ENCODE measurements at places on chromosomes 13 and 19.

GRCh38 chr13:43786472-43786765 lies 353 bp downstream of the ENOX1 start:
- DNase-seq = no peak

DNA sequence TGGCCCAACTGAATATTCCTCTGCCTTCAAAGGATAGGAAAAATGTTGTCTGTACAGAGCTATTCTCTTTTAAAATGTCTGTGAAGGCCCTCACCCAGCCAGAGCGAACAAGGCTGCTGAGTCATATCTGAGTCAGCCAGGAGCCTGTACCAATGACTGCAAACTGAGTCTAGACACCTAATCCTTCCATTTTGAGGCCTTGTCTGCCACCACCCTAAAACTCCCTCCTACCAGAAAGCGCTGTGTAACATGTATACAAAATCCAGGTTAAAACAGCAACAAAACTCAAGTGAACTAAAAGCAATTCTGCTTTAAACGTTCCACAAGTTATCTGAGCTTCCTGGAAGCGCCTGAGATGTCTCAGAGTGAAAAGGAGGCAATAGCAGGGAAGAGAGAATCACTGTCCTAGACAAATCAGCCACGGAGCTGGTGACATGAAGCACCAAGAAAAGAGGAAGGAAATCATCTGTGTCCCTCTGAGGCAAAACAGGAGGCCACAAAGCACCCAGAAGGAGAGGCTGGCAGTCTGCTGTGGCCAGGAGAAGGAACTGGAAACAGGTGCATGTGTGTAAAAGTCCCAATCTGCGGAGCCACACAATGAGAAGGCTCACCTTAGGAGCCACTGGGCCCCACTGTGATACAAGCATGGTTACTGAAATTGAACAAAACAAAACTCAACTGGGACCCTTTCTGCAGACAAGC lies 10.2 kb downstream of the DHRS12 start:
- DNase-seq = peak; percentile 42

- DNase-seq = no peak
These were observed 48.6 kb upstream of the WASF3 start for GRCh38 chr13:26508885-26509284.

GRCh38 chr19:1440418-1440801 lies 2.2 kb downstream of the RPS15 start:
- DNase-seq = no peak

GRCh38 chr13:99614465-99614885 lies 113.2 kb downstream of the TM9SF2 start:
- DNase-seq = peak; percentile 26

DNA sequence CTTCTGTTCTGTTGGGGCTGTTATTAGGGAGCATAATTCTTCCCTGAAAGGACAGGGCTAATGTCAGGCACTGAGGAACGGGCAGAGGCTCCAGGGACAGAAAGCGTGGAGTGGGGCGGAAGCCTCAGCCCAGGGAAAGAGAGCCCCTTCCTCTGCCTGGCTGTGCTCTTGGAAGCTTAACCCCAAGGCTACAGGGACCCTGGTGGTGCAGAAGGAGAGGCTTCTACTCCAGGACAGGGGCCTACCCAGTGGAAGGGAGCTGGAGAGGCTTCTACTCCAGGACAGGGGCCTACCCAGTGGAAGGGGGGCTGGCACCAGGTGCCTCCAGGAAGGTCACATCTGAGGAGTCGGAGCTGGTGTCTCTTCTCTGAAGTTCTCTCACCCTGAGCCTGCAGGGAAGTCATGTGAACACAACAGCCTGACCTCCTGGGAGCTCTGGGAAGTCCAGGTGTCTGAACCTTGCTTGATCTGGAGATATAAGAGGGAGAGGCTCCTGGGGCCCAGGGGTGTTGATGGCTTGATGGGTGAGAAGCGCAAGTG lies 159.5 kb upstream of the SOX1 start:
- no peak for DNase-seq

DNA sequence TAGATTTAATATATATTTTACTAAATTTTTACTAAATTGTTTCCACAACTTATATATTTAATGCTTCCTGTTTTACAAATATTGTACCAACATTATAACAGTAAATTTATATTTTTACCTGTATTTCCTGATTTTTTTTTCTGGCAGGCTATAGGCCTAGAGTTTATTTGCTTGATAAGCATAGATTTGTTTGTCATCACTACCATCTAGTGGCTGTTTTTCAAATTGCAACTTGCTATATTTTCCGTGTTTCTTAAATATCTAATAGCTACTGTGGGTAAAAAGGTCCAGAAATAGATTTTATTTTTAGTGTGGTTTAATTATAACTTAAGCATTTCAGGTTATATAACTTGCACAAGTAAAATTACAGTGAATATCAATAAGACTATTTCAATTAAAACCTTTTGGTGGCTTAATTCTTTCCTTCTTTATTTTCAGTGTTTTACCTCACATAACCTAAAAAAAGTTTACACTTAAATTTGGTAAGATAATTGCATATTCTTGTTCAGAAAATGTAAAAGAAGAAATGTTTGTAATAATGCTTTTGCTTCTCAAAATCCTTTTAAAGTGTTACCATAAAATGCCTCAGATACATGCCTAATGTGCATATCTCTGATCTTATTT lies 60.6 kb downstream of the NDFIP2 start:
- peak; percentile 68 for DNase-seq

- DNase-seq = no peak
These were observed 6.2 kb downstream of the ZNF253 start for GRCh38 chr19:19871932-19872331.

- DNase-seq = peak; percentile 10
These were observed 2.6 kb upstream of the CLEC4G start for GRCh38 chr19:7734220-7735203.

GRCh38 chr19:38740932-38741331 lies 3.3 kb downstream of the CAPN12 start:
- no peak for DNase-seq

- DNase-seq = no peak
These were observed 36.5 kb upstream of the SACS start for GRCh38 chr13:23469951-23470421.

DNA sequence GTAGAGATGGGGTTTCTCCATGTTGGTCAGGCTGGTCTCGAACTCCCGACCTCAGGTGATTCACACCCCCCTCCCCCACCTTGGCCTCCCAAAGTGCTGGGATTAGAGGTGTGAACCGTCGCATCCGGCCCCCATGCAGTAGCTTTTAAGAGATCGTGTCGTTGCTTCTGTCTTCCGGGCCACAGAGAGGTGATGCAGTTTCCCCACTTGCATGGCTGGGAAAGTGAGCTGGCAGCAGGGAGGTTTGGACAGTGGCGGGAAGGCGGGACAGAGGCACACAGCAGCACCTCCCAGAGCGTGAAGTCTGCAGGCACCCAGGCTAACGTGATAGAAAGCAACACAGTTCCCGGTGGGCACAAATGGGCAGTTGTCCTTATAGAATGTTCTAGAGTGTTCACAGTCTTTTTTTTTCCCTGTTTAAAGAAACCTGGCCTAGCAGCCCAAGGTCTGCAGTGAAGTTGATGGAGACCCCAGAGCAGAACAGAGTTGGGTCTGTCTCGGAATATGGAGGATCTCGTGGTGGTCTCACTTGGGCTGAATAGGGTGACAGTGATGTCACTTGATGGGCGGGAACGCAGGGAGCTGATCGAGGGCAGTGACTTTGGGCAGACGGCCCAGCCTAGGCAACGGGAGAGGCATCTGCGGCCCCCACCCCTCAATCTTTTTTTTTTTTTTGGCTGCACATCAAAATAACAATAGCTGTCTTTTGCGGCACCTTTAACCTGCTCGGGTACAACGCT lies 4.9 kb downstream of the UHRF1 start:
- DNase-seq = peak; percentile 52

- no peak for DNase-seq
These were observed 2.6 kb upstream of the MEIS3 start for GRCh38 chr19:47421844-47422395.

GRCh38 chr19:8046569-8047165 lies 5.9 kb upstream of the CCL25 start:
- DNase-seq = no peak

- DNase-seq = no peak
These were observed 32.8 kb upstream of the AKAP11 start for GRCh38 chr13:42239161-42239560.

DNA sequence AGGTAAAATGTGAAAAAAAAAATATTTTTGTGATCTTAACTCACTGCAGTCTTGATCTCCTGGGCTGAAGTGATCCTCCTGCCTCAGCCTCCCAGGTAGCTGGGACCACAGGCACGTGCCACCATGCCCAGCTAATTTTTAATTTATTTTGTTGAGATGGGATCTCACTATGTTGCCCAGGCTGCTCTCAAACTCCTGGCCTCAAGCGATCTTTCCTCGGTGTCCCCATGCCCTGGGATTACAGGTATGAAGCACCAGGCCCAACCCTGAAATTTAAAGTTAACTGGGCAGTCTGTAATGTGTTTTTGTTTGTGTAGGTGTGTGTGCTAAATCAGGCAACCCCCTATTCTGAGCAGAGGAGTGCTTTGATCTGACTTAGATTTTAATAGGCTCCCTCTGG lies 3.4 kb upstream of the C5AR1 start:
- no peak for DNase-seq

- no peak for DNase-seq
These were observed 433.0 kb downstream of the TSHZ3 start for GRCh38 chr19:30916238-30916637.

DNA sequence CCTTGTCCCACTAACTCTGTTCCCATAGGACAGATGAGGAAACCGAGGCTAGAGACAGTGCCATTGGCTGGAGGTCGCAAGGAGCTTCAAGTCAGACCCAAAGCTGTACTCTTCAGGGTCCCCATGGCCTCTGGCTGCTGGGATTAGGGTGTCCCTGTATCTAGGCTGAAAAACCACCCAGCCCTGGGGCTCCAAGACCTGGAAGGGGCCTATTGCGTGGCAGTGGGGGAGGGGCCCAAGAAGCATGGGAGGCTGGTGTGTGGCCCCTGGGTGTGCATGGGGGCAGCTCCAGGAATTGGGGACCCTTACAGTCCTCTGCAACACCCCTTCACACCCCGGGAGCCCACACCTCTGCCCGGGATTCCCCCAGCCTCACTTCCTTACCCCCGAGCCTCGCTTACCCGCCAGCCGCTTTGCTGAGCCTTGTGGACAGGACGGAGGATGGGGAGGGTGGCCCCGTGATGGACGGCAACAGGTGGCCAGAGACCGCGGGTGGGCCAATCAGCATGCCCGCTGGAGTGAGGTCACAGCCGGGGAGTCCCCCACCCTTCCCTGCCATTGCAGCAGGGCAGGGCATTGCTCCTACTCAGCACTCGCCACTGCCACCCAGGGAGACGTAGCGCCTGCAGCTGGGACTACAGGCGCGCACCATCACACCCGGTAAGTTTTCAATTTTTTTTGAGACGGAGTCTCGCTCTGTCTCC lies at the start of gene JSRP1:
Gene JSRP1 (minus strand): TSS at position 436 of the 704 bp plus-strand sequence. CDS start 1,103 bp downstream, outside the sequence.
- no peak for DNase-seq

DNA sequence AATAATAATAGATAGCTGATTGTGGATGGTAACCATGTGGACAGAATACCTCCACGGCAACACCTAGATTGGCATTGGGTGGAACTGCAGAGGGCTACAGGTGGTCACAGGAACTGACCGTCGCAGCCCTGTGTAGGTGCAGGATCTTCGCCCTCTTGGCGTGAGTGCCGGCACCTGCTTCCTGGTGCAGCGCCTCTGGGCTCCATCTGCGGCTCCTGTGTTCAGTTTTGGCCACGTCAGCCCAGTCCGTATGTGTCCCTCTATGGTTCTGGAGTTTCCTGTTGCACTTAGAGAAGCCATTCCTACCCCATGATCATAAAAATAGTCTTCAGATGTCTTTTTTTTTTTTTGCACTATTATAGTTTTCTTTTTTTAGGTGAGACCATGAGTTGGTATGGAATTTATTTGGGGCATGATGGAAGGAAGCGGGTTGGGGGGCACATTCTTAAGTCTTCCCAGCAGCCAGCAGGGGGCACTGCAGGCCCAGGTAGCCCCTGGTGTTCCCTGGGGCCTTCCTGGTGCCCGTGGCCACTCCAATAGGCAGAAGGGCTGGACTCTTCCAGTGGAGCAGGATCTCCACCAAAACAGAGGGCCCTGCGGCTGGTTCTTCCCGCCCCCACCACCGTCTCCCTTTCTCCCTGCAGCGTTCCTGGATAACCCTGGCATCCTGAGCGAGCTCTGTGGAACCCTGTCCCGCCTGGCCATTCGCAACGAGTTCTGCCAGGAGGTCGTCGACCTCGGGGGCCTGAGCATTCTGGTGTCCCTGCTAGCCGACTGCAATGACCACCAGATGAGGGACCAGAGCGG lies 10.1 kb upstream of the SLC25A42 start:
- DNase-seq = peak; percentile 46

DNA sequence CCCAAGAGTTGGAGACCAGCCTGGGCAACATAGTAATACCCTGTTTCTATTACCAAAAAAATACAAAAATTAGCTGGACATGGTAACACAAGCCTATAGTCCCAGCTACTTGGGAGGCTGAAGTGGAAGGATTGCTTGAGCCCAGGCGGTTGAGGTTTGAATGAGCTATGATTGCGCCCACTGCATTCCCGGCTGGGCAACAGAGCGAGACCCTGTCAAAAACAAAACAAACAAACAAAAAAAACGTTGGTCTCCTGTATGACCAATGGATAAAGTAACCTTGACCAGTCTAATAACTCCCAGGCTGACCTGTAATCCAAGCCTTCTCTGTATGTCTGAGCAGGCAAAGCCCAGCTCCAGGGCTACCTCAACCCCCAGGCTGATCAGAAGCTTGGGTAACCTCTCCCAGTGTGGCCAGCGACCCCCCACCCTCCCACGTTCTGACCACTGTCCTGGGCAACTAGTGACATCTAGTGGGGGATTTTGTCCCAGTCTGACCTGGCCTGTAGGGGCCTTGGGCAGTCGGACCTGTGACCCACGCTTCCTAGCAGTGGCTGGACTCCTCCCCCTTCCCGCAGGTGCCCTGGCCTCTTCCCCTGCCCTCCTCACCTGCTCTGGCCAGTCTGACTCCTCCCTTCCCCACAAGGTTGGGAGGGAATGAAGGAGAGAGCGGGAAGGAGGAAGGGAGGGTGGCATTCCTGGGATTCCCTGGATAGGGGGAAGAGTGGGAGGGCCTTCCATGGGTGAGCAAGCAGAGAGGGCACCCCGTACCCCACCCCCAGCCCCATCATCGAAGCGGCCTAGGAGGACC lies 1.0 kb upstream of the BCAM start:
- DNase-seq = no peak

GRCh38 chr19:35211545-35212230 lies 16.9 kb downstream of the FAM187B start:
- DNase-seq = peak; percentile 94

DNA sequence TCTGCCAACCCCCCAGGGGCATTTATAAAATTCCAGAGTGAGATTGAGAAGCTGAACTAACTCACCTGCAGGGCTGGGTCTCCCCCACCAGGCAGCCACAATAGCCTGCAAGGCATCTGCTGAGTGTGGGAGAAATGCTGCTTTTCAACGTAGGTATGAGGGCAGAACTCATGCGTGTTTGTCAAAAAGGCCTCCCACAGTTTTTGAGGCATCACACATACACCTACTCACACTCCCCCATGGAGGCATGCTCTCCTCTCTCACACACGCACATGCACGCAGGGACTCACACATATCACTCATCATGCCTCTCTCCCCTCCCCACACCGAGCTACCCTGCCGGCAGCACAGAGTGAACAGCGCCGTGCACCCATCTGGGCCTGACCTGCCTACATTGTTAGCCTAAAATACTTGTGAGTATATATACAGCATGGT lies 390.5 kb downstream of the FGF9 start:
- DNase-seq = peak; percentile 76

Data from CD4-positive, alpha-beta T cell treated with Interleukin-4 for 4 hours (primary cell).